Right lobe of liver (tissue), 6 donors: ENCODE measurements at places on chromosomes 2 and 18. TPM values are rescaled to one million over a fixed set of nuclear protein-coding genes. Genes with fewer than 3 reads are reported as not detected.

Gene VIT
- not detected for total RNA-seq

Gene MOGAT1
- 0.68 TPM for total RNA-seq

Gene TUBA3E
- not detected for total RNA-seq

Gene PCARE
- total RNA-seq, result not detected

Gene DSG4
- not detected for total RNA-seq

Gene NEB
- 5.9 TPM for total RNA-seq

Gene COLEC11
- 30.0 TPM for total RNA-seq

Gene TSPYL6
- total RNA-seq, result not detected

GRCh38 chr2:240988146-240988545 lies 10.3 kb upstream of the SNED1 start:
- H3K36me3 ChIP-seq, result no peaks in the 10 kb centered on the region
- no peaks in the 10 kb centered on the region for H3K27me3 ChIP-seq
- peaks cover 40% of the 10 kb centered on the region for H3K4me1 ChIP-seq
- peak; percentile 49 for DNase-seq
- H3K4me3 ChIP-seq, result no peak overlapping the region

DNA sequence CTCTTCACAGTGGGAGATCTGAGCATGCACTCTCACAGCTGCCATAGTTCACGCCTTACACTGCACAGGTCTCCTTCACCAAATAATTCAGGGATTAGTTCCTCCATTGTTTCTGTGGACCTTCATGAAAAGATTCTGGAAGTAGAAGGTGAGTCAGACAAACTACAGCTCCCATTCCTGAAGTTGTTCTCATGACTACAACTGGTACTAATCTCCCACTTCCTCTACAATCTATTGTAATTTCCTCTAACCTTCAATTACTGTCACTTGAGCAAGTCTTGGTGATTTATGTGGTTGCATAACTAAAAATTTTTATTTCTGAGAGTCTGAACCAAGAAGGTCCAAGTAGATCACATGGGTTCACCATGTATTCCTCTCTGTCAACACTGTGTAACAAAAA lies 128.7 kb downstream of the XIRP2 start:
- no peaks in the 10 kb centered on the region for H3K4me1 ChIP-seq

- no peaks in the 10 kb centered on the region for H3K27me3 ChIP-seq
- no peak overlapping the region for H3K27ac ChIP-seq
- no peaks in the 10 kb centered on the region for H3K4me1 ChIP-seq
- no peak for DNase-seq
- no peaks in the 10 kb centered on the region for H3K36me3 ChIP-seq
- H3K4me3 ChIP-seq, result no peak overlapping the region
Observed at GRCh38 chr2:36405183-36405582, 49.6 kb downstream of the CRIM1 start.

- H3K27me3 ChIP-seq, result no peaks in the 10 kb centered on the region
- no peaks in the 10 kb centered on the region for H3K36me3 ChIP-seq
- no peaks in the 10 kb centered on the region for H3K4me1 ChIP-seq
- no peak for DNase-seq
- no peak overlapping the region for H3K4me3 ChIP-seq
Observed at GRCh38 chr2:64881037-64881492, 108.1 kb upstream of the SLC1A4 start.

- no peaks in the 10 kb centered on the region for H3K27me3 ChIP-seq
- H3K27ac ChIP-seq, result no peak overlapping the region
- DNase-seq, result no peak
- H3K4me3 ChIP-seq, result no peak overlapping the region
- H3K4me1 ChIP-seq, result no peaks in the 10 kb centered on the region
Observed at GRCh38 chr2:23009545-23010149, 375.3 kb upstream of the KLHL29 start.
